ENCODE measurements at places on chromosomes 2 and 18. TPM values are rescaled to one million over a fixed set of nuclear protein-coding genes. Genes with fewer than 3 reads are reported as not detected.

The AGXT gene
- 0.61 TPM for polyA plus RNA-seq

The PLEKHH2 gene
- 1.3 TPM for polyA plus RNA-seq

The COPS8 gene
- polyA plus RNA-seq = 21.3 TPM

The SERPINB12 gene
- polyA plus RNA-seq = not detected

The SLC5A7 gene
- not detected for polyA plus RNA-seq

The IL36G gene
- polyA plus RNA-seq = 0.09 TPM

The FAM210A gene
- polyA plus RNA-seq = 4.0 TPM

The ANKRD30BL gene
- 0.26 TPM for polyA plus RNA-seq

The SLC4A3 gene
- 0.71 TPM for polyA plus RNA-seq

The ITGB6 gene
- polyA plus RNA-seq = not detected
